Stimulated activated CD4-positive, alpha-beta T cell treated with anti-CD3 and anti-CD28 coated beads, Interleukin-4, amount 100 ng/mL, for 1 hour (primary cell): ENCODE measurements at places on chromosomes 6 and 20.

- DNase-seq: no peak
Measured at GRCh38 chr6:132725471-132725870, 11.6 kb upstream of the VNN1 start.

DNA sequence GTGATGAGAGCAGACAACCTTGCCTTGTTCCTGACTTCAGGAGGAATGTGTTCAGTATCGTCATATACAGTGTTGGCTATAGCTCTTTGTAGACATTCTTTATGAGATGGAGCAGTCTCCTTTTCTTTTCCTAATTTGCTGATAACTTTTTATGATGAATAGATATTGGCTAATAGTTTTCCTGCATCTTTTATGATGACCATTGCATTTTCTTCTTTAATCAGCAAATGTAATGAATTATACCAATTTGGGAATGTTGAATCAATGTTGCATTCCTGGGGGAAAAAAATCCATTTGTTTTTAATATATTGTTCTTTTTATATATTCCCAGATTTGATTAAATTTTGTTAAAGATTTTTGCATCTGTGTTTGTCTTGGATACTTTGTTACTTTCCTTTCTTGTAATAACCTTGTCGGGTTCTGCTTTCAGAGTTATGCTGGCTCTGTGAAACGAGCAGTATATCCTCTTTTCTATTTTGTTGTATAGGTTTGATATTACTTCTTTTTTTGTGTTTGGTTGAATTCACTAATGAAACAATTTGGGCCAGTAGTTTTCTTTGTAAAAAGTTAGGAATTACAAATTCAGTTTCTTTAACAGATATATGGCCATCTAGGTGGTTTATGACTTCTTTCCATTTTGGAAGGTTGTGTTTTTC, 23.9 kb downstream of the KDM1B start:
- no peak for DNase-seq

DNA sequence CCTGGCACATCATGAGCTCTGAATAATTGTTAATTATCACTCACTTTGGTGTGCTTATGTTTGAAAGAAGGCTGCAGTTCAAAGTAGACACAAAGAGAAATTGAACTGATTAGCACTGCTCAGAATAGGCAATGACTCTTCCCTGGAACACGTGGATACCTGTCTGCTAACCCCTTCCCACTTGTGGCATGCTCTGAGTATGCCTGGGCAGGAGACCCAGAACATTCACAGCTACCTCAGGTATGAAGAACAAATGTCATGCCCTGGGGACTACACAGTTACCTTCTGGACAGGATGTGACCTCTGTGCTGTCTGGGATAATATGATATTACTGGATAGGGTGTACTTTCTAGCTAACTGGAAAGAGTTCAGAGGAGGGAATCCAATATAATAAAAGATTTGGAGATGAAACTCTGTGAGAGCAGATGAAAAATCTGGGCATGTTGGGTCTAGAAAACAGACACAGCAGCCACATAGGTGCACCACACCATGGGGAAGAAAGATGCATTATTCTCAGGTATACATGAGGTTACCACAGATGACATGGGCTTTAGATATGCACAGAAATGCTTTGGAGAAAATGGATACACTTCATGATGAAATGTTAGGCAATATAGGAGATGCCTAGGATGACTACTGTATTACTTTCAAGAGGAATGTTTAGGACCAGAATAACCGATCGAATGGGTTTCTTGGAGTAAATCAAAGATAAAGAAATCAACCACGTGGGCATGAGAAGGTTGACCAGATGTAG, 324.2 kb upstream of the PREP start:
- no peak for DNase-seq

DNA sequence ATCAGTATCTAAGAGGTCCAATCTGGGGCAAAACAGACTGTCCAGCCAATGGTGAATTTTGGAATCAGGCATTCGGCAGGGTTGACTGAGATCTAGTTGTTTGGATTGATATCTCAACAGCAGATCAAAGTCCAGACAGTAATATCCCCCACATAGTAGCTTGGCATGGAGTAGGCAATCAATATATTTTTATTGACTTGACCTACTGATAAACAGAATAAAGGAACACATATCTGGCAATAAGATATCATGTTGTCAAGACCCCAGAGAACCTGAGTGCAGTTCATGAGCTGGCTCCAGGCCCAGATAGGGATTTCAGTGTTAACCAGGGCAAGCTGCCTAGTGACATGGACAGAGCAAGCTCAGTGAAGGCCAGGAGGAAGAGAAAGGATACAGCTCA, 34.4 kb downstream of the TNFAIP3 start:
- no peak for DNase-seq

- no peak for DNase-seq
Measured at GRCh38 chr6:127148511-127148910, 30.0 kb downstream of the RSPO3 start.

DNA sequence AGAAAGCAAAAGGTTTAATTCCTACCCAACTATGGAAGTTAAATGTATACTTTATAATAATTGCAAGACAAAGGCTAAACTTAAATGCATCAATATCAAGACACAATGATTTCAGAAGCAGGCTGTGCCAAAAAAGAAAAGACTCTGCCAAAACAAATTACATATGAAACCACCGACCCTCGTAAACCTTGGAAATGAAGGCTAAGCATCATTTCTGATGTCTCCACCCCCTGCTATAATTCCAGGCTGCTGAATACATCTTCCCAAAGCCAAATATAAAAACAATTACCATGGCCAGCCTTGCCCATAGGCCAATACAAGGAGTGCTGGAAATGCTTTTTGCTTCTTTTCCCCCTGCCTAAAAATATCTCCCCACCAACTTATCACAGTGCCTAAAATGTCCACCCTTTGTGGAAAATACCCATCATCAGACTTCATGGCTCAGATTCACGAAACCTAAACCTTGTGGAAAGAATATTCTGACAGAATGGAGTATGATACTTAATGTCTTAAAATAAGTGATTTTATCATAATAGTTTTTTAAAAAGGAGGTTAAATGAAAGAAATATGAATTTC, 37.4 kb downstream of the RCAN2 start:
- no peak for DNase-seq

DNA sequence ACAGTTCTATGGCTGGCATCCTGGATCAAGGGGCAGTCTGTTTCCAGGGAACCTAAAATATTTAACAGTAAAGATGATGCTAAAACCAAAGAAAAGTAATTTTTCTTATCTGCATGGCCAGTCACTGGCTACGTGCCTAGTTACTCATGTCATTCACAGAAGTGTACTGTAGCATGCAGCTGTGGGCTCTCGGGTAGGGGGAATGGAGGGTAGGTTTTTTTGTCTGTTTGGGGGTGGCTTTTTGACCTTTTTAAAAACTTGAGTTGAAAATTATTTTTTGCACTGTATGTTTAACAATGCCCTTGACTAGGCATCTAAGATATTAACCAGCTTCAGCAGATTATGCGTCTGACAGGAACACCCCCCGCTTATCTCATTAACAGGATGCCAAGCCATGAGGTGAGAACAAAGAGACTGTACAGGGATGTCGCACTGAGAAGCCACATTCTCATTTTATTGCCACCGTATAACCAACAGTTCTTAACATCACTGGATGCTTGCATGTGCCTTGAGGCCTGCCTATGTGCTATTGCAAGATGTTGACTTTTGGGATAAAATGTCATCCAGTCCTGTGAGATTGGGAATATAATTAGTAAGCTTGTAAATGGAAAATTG, 30.3 kb upstream of the MAPK13 start:
- no peak for DNase-seq

- no peak for DNase-seq
Measured at GRCh38 chr20:10453241-10453640, 18.1 kb downstream of the SLX4IP start.

DNA sequence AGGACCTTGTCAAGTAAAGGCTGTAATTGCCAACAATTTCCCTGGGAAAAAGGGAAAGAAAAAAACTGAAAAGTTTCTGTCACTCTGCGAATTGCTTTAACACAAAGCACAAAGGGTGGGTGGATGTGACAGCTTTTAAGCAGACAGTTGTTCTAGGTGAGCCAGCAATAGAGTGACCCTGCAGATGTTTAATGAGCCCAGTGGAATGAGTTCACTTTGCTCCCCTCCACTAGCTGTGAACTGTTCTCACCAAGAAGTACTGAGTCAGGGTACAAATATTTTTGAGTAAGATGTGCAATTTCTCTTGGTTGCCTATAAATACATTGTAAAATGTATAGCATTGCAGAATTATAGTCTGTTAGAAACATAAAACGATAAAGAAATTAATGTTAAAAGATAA, 26.2 kb upstream of the LRRC1 start:
- DNase-seq: no peak

- DNase-seq: no peak
Measured at GRCh38 chr20:55054453-55054852, 579.1 kb downstream of the DOK5 start.

- DNase-seq: no peak
Measured at GRCh38 chr6:41077536-41077935, 4.8 kb downstream of the NFYA start.

DNA sequence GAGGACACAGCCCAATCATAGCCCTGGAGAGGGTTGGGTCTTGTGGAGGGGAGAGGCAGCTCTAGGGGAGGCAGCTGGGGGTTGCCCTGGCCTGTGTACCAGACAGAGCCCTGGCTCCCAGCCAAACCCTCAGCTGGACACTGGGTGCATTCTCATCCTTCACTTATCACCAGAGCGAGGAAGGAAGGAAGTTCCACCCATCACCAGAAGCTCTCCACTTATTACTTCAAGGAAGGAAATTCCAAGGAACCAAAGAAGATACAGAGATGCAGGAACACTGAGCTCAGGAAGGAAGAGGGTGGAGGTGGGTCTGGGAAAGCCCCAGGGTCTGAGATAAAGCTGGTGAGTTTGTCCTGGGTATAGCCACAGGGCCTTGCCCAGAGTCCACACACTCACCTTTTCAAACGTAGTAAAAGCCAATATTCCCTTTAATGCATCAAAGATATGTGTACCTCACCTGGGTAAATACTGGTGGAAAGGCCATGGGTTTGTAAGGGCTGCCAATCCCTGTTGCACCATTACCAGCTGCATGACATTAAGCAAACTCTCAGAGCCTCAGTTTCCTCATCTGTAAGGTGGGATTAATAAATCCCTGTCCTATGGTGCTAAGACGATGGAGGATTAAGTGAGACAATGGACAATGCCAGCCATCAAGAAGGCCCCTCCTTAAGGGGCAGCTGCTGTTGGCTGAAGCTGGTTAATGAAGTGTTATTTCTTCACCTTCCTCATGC, 109.7 kb upstream of the NAA20 start:
- no peak for DNase-seq

GRCh38 chr20:62898970-62899632, 27.2 kb downstream of the DIDO1 start:
- DNase-seq: peak; percentile 39

- no peak for DNase-seq
Measured at GRCh38 chr6:20213271-20213798, 1.1 kb upstream of the MBOAT1 start.

GRCh38 chr6:132209351-132209750, 191.9 kb downstream of the MOXD1 start:
- no peak for DNase-seq

GRCh38 chr6:35419417-35419816, 32.7 kb upstream of the FANCE start:
- DNase-seq: no peak

- DNase-seq: no peak
Measured at GRCh38 chr6:156992020-156992804, 215.0 kb downstream of the ARID1B start.
